ENCODE measurements at places on chromosomes 7 and 10. TPM values are rescaled to one million over a fixed set of nuclear protein-coding genes. Genes with fewer than 3 reads are reported as not detected.

- no peak for DNase-seq
These were observed 6.9 kb upstream of the ELFN1 start for GRCh38 chr7:1663223-1663622.

- no peak for DNase-seq
These were observed 86.5 kb upstream of the CELF2 start for GRCh38 chr10:10930979-10931743.

DNA sequence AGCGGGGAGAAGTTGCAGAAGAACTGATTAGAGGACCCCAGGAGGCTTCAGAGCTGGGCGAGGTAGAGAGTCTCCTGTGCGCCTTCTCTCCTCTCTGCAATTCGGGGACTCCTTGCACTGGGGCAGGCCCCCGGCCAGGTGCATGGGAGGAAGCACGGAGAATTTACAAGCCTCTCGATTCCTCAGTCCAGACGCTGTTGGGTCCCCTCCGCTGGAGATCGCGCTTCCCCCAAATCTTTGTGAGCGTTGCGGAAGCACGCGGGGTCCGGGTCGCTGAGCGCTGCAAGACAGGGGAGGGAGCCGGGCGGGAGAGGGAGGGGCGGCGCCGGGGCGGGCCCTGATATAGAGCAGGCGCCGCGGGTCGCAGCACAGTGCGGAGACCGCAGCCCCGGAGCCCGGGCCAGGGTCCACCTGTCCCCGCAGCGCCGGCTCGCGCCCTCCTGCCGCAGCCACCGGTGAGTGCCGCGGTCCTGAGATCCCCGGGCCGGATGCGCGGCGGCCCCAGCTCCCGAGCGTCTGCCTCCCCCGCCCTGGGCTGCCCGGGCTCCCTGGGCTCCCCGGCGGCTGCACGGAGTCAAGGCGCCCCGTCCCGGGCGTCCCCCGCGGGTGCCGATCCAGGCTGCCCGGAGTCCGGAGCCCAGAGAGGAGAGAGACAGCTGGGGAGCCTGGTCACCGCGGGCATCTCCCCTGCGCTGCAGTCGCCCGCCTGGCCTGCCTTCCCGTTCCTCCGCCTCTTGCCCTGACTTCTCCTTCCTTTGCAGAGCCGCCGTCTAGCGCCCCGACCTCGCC lies at the start of gene PLAU:
TSS of gene PLAU (plus strand) at position 369 of the 789 bp plus-strand sequence. CDS start 424 bp downstream, outside the sequence.
- no peak for DNase-seq

Gene HTR7
- total RNA-seq = 1.0 TPM
